Fibroblast of skin of right quadriceps (primary cell): ENCODE measurements at places on chromosomes 11 and 22.

DNA sequence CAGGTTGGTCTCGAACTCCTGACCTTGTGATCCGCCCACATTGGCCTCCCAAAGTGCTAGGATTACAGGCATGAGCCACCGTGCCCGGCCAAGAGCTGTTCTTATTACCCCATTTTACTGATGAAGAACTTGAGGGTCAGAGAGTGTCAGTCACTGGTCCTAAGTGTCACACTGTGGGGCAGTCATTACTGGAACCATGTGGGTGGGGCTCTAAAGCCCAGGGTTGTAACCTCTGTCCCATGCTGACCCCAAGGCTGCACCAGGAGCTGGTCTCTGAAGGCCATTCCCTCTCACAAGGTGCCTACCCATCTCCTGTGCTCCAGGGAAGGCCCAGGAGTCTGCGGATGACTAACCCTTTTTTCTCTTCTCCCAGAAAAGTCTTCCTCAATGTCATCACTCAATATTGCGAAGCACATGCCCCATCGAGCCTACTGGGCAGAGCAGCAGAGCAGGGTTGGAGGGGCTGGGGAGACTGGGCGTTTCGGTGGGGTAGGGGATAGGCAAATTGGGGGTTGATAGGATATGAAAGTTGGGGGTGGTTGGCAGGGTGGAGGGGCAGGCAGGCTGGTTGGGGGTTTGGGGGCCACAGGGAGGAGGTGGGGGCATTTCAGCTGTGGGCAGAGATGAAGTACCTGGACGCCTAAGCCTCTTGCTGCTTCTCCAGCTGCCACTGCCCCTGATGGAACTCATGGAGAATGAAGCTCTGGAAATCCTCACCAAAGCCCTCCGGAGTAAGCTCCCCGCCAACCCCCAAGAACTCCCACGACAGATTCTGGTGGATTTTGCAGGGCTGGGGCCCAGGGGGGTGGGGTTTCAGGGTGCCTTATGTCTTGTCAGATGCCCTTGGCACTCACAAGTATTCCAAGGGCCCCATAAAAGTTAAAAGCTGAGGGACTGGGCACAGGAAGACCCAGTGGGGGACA lies 2.0 kb upstream of the ESRRA start:
- DNase-seq = no peak

DNA sequence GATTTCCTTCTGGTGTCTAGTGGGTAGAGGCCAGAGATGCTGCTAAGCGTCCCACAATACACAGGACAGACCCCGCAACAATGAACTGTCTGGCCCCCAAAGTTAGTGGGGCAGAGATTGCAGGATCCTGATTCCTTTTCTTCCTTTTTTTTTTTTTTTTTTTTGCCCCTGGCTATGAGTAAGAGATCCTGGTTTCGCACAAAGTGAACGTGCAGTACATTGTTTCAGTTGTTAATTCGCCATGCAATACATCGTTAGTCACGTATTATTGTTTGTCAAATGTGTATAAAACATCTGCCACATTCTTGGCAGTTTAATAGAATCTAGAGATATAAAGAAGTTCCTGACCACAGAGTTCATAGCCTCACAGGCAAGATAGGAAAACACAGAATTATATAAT lies 20.2 kb downstream of the ST3GAL4 start:
- DNase-seq = peak; percentile 19

- DNase-seq = no peak
These were observed 13.8 kb downstream of the DENND5A start for GRCh38 chr11:9251311-9251710.

DNA sequence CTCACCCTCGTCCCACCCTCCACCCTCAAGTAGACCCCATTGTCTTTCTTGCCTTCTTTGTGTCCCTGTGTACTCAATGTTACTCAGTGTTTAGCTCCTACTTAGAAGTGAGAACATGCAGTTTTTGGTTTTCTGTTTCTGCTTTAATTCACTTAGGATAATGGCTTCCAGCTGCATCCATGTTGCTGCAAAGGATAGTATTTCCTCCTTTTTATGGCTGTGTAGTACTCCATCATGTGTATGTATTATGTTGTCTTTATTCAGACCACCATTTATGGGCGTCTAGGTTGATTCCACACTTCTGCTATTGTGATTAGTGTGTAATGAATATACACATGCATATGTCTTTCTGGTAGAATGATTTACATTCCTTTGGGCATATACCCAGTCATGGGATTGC lies 73.6 kb downstream of the SIK2 start:
- no peak for DNase-seq

- DNase-seq = no peak
These were observed 498 bp downstream of the C2CD2L start for GRCh38 chr11:119107538-119108145.

- no peak for DNase-seq
These were observed 211.8 kb downstream of the LUZP2 start for GRCh38 chr11:24708616-24709015.

DNA sequence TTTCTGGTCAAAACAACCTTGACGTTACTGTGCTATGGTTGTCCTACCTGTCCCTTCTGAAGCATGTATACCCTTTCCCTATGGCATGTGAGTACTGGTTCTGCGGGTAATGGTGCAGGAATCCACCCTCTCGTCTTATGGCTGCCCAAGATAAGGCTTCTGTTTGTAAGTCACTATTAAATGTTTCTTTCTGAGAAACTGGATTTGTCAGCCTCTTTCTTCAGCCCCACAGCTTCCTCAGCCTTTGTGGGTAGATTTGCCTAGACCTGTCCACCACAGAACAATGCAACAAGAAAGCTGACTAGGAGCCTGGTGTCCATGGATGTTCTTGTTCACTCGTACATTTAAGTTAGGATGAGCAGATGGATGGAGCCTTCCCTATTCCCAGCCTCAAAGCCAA lies 14.4 kb downstream of the MMP7 start:
- DNase-seq = no peak

GRCh38 chr22:25437414-25438160 lies 126.9 kb upstream of the GRK3 start:
- no peak for DNase-seq

DNA sequence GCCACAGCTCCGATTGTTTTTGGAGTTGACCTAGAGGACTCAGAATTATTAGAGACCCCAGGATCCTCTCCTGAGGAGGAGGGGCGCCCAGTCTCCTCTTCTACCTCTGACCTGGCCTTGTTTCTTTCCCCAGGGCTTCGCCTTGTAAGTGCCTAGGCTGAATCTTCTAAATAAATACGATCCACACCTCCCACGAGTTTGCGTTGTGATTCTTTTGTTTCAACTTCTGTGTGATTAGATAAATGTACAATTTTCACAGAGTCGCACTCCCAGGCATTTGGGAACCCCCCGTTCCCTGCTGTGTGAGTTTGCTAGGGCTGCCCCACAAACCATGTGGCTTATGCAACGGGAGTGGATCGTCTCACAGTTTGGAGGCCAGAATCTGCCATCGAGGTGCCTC lies 1.2 kb downstream of the KRTAP5-8 start:
- no peak for DNase-seq

DNA sequence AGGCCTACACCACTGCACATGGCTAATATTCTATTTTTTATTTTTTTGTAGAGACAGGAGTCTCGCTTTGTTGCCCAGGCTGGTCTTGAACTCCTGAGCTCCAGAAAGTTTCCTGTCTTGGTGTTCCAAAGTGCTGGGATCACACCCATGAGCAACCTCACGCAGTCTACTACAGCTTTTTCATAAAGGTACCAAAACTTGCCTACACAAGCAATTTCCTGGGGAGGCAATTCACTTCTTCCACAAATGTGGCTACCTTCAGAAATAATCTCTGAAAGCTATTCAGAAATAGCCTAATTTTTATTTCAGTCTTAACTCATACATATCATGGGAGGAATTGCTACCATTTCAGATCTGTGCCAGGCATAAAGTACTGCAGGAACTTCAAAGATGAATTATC lies 11.4 kb downstream of the SLC35F2 start:
- no peak for DNase-seq

DNA sequence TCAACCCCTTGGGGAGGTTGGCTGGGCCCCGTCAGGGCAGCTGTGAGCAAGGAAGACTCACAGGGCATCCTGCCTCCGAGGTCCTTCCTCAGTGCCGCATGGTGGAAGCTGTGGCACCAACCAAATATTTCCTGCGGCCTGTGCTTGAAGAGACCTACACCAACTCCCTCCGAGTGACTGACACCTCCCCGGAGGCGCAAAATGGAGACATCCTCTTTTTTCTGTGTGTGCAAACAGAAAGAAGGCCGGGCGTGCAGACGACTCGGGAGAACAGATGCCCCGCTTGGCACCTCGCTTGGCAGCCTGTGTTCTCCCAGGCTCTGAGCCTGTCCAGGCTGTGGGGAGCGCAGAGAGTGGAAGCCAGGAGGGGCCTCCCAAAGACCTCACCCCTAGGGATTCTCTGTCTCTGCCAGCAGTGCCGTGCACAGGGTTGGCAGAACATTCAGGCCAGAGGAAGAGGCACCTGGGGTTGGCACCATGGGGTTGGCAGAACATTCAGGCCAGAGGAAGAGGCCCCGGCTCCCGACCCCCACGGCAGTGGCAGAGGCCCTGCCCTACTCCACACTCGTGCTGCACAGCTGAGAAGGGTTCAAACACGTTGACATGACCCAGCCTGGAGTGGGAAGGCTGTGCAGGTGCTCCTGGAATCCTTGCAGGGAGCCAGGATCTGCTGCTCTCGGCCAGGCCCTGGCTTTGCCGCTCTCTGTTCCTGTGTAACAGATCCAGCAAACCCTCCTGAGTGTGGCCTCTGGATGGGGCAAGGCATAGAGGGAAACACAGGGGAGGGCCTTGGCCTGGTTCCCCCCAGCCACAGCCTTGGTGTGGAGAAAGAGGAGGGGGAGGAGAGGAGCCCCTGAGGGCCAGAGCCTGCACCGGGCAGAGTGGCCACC lies 805.5 kb downstream of the BRD1 start:
- no peak for DNase-seq

DNA sequence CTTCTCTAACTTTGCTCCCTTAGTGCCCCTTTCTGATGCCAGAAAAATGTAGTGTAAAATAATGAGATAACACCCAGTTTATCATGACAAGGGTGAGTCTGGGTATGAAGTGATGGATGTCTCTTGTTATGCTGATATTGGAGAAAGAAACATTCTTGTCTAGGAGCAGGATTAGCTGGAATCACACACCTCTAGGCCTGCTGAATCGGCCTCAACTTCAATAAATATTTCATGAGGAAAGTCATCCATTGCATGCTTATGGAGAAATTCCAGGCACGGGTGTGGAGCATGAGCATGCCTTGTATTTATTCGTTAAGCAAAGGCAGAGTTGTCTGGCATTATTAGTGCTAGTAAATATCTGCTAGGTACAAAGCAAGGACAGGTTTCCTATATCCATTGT lies 113.4 kb downstream of the NELL1 start:
- DNase-seq = no peak

DNA sequence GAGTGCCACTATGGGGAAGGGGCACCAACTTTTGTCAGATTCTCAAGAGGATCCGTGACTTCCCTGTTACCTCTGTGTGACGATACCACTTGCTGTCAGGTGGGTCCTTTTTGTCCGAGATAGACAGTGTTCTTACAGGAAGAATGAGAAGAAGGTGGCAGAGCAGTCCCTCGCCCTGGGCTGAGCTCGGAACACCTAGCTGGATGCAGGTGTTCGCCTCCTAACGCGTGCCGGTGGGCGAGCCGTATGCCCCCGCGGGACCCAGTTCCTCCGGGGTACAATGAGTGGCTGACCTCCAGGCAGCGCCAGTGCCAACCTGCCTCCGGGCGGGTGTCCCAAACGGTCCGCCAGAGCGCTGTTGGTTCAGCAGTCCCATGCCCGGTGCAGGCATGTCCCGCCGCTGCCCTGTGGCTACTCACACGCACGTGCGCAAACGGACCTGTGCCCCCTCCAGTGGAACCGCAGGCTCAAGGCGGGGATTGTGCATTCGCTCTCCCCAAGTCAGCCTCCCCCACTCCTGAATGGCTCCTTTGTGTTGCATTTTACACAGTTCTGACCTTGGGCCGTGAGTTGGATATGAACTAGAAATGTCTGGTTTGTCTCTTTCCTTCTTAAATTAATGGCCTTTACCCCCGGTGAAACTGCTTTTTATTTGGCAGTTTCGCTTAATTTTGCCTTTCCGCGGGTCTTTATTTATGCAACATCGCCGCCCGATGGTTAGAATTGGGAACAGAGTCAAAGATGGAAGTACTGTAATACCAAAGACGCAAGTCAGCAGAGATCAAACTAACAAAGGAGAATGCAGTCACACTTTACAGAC lies 1.1 kb upstream of the ABTB2 start:
- DNase-seq = peak; percentile 77

GRCh38 chr11:114685097-114685496 lies 6.8 kb downstream of the NXPE2 start:
- DNase-seq = no peak

- DNase-seq = peak; percentile 49
These were observed 35.9 kb downstream of the MMP27 start for GRCh38 chr11:102669664-102670063.

DNA sequence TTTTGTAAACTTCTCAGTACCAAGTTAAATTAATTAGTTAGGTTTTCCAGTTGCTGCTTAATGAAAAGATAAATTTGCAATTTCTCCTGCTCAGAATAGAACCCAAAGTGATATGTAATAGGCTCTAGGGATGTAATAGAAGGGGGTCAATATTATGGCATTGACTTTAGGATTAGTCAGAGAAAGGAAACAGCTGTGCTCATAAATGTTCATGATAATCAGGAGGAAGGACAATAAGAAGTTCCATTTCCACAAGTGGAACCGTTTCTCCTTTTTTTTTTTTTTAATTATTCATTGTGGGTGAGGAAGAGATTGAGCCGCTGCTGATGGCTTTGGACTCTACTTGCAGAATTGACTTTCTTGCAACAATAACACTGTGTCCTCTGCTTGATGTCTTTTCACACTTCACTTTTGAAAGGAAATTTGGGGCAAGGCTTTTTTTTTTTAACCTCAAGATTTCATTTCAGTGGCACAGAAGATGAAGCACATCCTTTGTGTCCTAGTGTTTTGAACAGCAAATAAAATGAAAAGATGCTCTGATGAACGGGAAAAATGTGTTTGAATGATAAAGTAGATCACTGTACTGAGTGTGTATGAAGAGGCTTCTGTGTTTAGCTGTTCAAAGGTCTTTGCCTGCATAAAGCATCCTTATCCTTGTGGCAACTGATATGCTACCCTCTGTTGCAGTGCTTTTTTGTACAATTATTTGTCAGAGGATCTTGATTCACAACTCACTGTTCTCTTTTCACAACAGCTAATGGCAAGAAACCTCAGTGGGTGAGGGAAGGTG lies 62.4 kb downstream of the GAS2 start:
- no peak for DNase-seq

DNA sequence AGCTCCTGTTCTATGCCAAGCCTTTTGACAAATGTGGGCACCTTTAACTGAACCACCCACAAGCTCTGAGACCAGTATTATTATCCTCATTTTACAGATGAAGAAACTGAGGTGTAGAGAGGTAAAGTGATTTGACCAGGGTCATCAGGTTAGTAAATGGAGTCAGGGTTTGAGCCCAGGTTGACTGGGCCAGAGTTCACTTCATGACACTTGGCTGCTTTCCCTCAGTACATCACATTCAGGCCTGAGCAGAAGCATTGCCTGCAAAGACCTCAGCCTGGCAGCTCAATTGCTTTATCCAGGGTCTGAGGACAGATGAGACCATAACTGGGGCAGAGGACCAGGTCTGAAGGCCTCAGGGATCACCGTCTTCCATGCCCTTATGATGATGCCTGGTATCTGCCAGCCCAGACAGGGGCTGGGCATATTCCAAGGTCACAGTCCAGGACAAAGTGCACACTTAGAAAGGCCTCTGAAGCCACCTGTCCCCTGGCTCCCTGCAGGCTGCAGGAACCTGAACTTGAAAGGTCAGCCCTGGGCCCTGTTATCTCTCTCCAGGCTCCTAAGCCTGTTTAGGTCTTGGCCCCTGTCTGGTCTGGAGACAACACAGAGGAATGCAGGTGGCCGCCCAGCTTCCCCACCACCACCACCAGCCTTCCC lies 32.0 kb downstream of the POU2AF3 start:
- DNase-seq = no peak
